ENCODE measurements at places on chromosomes 2 and 18.

DNA sequence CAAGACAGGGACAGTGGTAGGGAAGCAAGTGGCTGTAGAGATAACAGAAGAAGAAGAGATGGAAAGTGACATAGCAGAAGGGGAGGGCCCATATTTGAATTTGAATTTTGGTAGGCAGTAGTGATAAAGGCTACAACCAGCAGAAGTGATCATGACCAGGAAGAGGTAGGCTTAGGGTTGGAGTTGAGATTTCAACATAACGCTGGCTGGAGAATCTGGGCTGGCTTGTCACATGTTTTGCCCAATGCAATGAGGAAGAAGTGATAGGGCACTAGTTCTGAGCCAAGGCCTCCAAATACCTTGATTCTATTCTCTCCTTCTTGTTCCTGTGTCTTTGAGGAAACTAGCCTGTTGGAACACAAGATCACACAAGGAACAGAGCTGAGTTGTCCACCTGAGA, 69.4 kb downstream of the SCG2 start:
- DNase-seq, result no peak
- no peaks in the 10 kb centered on the region for H3K36me3 ChIP-seq
- no peaks in the 10 kb centered on the region for H3K27me3 ChIP-seq
- H3K4me1 ChIP-seq, result no peaks in the 10 kb centered on the region
- no peak overlapping the region for H3K27ac ChIP-seq

- H3K27ac ChIP-seq, result no peak overlapping the region
- H3K4me1 ChIP-seq, result peaks cover 26% of the 10 kb centered on the region
- DNase-seq, result no peak
- H3K27me3 ChIP-seq, result peaks cover 4% of the 10 kb centered on the region
- H3K36me3 ChIP-seq, result peaks cover 7% of the 10 kb centered on the region
Observed at GRCh38 chr2:110994250-110994961, 126.3 kb upstream of the BCL2L11 start.

GRCh38 chr18:49857708-49858107, 44.4 kb upstream of the ACAA2 start:
- H3K4me3 ChIP-seq, result no peak overlapping the region
- H3K4me1 ChIP-seq, result no peaks in the 10 kb centered on the region
- H3K27ac ChIP-seq, result no peak overlapping the region
- DNase-seq, result no peak
- H3K36me3 ChIP-seq, result no peaks in the 10 kb centered on the region

DNA sequence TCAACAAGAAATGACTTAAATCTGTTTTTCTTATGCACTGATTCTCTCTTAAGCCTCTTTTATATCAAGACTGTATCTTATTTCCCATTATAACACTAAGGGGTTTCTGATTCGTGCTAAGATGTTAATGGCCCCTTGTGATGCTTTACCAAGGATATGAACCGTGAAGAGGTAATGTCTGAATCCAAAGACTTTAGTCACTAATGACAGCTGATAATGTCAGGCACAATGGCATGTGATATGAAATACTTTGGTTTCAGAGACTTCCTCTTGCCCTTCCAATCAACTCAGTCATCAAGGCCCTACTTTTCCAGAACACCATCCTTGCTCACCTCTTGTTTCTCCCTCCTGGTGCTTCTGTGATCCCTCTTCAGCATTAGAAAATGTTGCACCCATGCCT, 262.8 kb downstream of the KCNE4 start:
- no peak for DNase-seq
- H3K36me3 ChIP-seq, result no peaks in the 10 kb centered on the region
- no peaks in the 10 kb centered on the region for H3K27me3 ChIP-seq
- no peak overlapping the region for H3K27ac ChIP-seq
- H3K4me3 ChIP-seq, result no peak overlapping the region
- H3K4me1 ChIP-seq, result no peaks in the 10 kb centered on the region

- H3K4me1 ChIP-seq, result no peaks in the 10 kb centered on the region
- no peak for DNase-seq
- no peak overlapping the region for H3K4me3 ChIP-seq
- H3K36me3 ChIP-seq, result no peaks in the 10 kb centered on the region
- no peak overlapping the region for H3K27ac ChIP-seq
Observed at GRCh38 chr2:145038041-145038525, 518.2 kb upstream of the ZEB2 start.

GRCh38 chr2:11248-11941, 34.9 kb downstream of the FAM110C start:
- H3K4me1 ChIP-seq, result no peaks in the 10 kb centered on the region
- peak; percentile 23 for DNase-seq
- no peak overlapping the region for H3K27ac ChIP-seq
- H3K36me3 ChIP-seq, result no peaks in the 10 kb centered on the region
- H3K27me3 ChIP-seq, result peaks cover 20% of the 10 kb centered on the region

GRCh38 chr2:239109928-239110545, 262.2 kb downstream of the TWIST2 start:
- peaks cover 7% of the 10 kb centered on the region for H3K36me3 ChIP-seq
- H3K4me3 ChIP-seq, result no peak overlapping the region
- H3K4me1 ChIP-seq, result no peaks in the 10 kb centered on the region
- no peak for DNase-seq

- no peak overlapping the region for H3K27ac ChIP-seq
- no peaks in the 10 kb centered on the region for H3K36me3 ChIP-seq
- H3K4me1 ChIP-seq, result no peaks in the 10 kb centered on the region
- no peak for DNase-seq
Observed at GRCh38 chr2:196528486-196529223, 110.9 kb upstream of the CCDC150 start.

DNA sequence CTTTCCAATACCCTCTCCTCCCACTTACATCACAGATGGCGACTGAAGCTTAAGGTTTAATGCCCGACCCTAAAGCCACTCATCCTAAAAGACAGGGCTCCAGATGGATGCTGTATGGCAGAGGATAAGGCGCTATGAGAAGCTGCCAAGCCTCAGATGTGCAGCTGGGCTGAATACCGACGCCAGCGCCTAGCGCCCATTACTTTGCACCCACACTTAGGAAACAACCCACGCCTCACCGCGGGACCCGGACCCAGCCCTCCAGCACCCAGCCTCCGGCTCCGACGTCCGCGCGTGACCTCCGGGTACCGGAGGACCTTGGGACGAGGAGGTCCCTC, 335 bp downstream of the TRAK2 start:
- DNase-seq, result no peak
- no peaks in the 10 kb centered on the region for H3K36me3 ChIP-seq
- no peaks in the 10 kb centered on the region for H3K27me3 ChIP-seq
- H3K4me1 ChIP-seq, result peaks cover 43% of the 10 kb centered on the region
- peak overlapping the region; percentile 100 for H3K4me3 ChIP-seq

- no peak overlapping the region for H3K4me3 ChIP-seq
- H3K4me1 ChIP-seq, result no peaks in the 10 kb centered on the region
- peaks cover 54% of the 10 kb centered on the region for H3K27me3 ChIP-seq
- DNase-seq, result no peak
Observed at GRCh38 chr2:16506366-16506765, 159.3 kb downstream of the CYRIA start.

DNA sequence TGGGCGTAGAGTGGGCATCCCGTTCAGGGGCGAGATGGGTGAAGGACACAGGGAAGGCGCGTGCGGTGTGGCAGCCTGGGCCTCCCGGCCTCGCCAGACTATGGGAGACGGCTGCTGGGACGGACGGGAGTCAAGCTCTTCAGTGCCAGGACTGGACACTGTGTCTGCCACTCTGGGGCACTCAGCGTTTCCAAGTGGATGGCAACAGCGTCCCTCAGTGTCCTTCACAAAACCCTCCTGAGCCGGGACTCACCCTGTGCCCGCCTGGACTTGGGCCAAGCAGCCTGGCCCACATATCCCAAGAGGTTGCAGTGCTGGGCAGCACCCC, 16.3 kb upstream of the BOK start:
- no peak overlapping the region for H3K27ac ChIP-seq
- no peak overlapping the region for H3K4me3 ChIP-seq
- no peak for DNase-seq
- peaks cover 16% of the 10 kb centered on the region for H3K27me3 ChIP-seq
- H3K36me3 ChIP-seq, result no peaks in the 10 kb centered on the region
- peaks cover 5% of the 10 kb centered on the region for H3K4me1 ChIP-seq

- DNase-seq, result no peak
- no peak overlapping the region for H3K27ac ChIP-seq
- no peaks in the 10 kb centered on the region for H3K36me3 ChIP-seq
- no peak overlapping the region for H3K4me3 ChIP-seq
Observed at GRCh38 chr2:106812383-106812782, 73.6 kb downstream of the ST6GAL2 start.

DNA sequence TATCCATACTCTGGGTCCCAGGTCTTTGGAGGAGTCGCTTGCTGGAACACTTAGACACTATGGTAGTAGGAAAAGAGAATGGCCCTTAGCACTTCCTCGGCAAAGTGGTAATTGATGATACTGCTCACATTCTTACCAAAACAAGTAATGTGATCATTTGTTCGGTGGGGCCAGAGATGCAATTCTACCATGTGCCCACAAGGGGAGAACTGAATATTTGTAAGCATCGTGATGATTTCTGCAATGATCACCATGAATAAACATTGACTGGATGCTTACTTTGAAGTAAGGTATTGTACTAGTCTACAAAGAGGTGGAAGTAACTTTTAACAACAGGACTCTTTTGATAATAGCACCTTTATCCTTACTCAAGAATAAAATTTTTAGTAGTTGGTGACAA, 109.7 kb downstream of the CD8B2 start:
- no peaks in the 10 kb centered on the region for H3K4me1 ChIP-seq
- no peak overlapping the region for H3K27ac ChIP-seq
- no peaks in the 10 kb centered on the region for H3K36me3 ChIP-seq
- no peak overlapping the region for H3K4me3 ChIP-seq
- DNase-seq, result no peak

DNA sequence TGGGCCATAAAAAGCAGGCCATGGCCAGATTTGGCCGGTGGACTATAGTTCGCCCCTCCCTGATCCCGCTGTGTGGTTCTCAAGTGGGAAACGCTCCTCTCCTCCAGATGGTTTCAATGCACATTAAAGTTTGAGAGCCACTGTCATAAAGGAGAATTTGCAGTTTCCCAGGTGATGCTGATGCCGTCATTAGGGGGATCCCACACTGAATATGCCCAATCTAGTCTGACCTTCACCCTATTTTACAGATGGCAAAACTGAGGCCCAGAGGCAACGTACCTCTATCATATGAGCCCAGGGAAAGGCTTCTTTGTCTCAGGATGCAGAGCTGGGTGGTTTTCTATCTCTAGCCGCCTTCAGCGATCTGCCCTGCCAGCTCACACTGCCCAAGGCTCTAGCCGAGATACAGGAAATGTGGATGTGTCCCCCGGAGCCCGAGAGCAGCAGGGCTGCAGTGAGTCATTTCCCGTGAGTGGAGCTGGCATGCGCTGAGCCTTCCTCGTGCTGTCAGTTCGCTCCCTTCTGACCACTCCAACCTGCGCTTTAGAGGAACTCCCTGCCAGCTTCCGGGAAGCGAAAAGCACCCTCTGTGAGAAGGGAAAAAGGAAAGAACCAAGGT, 116.2 kb downstream of the SMAD7 start:
- H3K27me3 ChIP-seq, result peaks cover 42% of the 10 kb centered on the region
- H3K4me3 ChIP-seq, result peak overlapping the region; percentile 93
- no peak overlapping the region for H3K27ac ChIP-seq
- DNase-seq, result peak; percentile 19
- H3K4me1 ChIP-seq, result peaks cover 26% of the 10 kb centered on the region

DNA sequence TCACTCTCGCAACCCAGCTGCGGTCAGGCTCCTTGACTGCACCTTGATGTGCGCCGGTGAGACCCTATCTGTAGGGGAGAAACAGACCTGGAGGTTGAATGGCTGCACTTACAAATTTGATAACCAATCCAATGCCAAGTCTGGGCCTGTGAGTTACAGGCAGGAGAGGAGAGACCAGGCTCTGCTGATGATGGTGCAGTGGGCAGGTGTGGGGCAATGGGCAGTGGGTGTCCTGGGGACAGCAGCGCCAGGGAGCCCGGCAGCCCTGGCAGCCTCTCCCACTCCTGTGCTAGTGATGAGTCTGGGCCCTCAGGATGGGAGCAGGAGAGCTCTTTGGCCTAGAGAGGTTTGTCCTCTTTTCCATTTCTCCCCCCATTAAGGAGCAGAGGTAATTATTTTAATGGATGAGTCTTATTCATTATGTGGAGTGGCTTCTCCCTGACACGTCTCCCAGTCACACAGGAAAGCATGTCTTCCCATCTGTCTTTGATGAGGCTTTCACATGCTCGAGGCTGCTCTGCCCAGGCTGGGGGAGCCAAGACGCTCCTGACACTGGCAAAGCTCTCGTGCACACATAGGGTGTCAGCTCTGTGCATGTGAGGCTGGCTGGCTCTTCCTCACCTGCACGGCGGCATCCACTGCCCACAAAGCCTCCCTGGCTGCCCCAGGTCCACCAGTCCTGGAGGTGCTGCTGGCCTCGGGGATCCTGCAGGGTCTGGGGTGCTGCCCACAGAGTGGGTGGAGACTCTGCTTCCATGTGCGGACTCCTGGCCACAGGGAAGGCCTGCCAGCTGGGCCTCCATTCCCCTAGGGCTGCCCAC, 10.0 kb upstream of the ALLC start:
- peaks cover 4% of the 10 kb centered on the region for H3K27me3 ChIP-seq
- no peak for DNase-seq
- H3K4me3 ChIP-seq, result no peak overlapping the region
- no peaks in the 10 kb centered on the region for H3K36me3 ChIP-seq
- H3K27ac ChIP-seq, result no peak overlapping the region

- no peak for DNase-seq
- H3K4me1 ChIP-seq, result peaks cover 16% of the 10 kb centered on the region
- no peak overlapping the region for H3K27ac ChIP-seq
- no peak overlapping the region for H3K4me3 ChIP-seq
- no peaks in the 10 kb centered on the region for H3K36me3 ChIP-seq
Observed at GRCh38 chr2:239283288-239283945, 117.4 kb downstream of the HDAC4 start.

- no peak overlapping the region for H3K4me3 ChIP-seq
- H3K27me3 ChIP-seq, result no peaks in the 10 kb centered on the region
- H3K4me1 ChIP-seq, result no peaks in the 10 kb centered on the region
- H3K27ac ChIP-seq, result no peak overlapping the region
- DNase-seq, result peak; percentile 5
- no peaks in the 10 kb centered on the region for H3K36me3 ChIP-seq
Observed at GRCh38 chr18:27599202-27599829, 414.2 kb upstream of the CHST9 start.

DNA sequence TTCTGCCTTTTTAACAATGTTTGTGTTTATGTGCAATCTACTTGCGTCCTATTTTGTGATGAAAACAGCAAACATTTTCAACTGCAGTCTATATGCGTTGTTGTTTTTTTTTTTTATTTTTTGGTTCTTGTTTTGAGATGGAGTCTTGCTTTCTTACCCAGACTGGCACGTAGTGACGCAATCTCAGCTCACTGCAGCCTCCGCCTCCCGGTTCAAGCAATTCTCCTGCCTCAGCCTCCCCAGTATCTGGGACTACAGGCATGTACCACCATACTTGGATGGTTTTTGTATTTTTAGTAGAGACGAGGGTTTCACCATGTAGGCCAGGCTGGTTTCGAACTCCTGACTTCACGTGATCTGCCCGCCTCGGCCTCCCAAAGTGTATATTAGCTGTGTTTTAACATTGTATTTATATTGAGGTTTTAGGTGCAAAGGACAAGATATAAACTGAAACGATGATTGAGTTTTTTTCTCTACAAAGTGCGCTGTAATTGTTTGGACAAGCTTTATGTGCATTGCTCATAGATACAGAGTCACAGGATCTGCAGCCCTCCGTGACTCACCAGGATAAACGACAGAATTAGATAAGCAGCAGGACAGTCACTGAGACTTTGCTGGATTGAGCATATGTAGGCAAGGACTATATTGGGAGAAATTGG, 17.4 kb downstream of the CDH7 start:
- DNase-seq, result no peak
- H3K27me3 ChIP-seq, result no peaks in the 10 kb centered on the region
- H3K4me1 ChIP-seq, result no peaks in the 10 kb centered on the region
- no peak overlapping the region for H3K4me3 ChIP-seq
